ENCODE measurements at places on chromosomes 11 and 22. TPM values are rescaled to one million over a fixed set of nuclear protein-coding genes. Genes with fewer than 3 reads are reported as not detected.

Gene ASCL2
- 0.87 TPM for total RNA-seq

Gene SHANK2
- 5.9 TPM for total RNA-seq

Gene RPLP2
- total RNA-seq, result 151 TPM

Gene GAS2
- total RNA-seq, result 1.5 TPM

Gene TYMP
- total RNA-seq, result 27.8 TPM

Gene CARD10
- total RNA-seq, result 16.5 TPM

Gene MUC5AC
- total RNA-seq, result under 0.01 TPM

Gene GAB4
- total RNA-seq, result not detected

Gene C2CD3
- total RNA-seq, result 17.5 TPM

Gene SYCE3
- not detected for total RNA-seq

Gene SEPTIN3
- under 0.01 TPM for total RNA-seq

Gene RIMBP3B
- 0.79 TPM for total RNA-seq

Gene FOLR1
- total RNA-seq, result 7.1 TPM

Gene ACRV1
- not detected for total RNA-seq

Gene OR51I1
- total RNA-seq, result not detected

Gene OR52N4
- 0.39 TPM for total RNA-seq

Gene IGF2
- total RNA-seq, result 9,662 TPM

Data from placental epithelial cell (primary cell).